ENCODE measurements at places on chromosomes 11 and 22.

- peak; percentile 78 for DNase-seq
Measured at GRCh38 chr11:72752088-72752914, at the start of gene ARAP1. Gene ARAP1 (minus strand): TSS chr11:72752408. CDS start chr11:72727128, 25,280 bp downstream.

DNA sequence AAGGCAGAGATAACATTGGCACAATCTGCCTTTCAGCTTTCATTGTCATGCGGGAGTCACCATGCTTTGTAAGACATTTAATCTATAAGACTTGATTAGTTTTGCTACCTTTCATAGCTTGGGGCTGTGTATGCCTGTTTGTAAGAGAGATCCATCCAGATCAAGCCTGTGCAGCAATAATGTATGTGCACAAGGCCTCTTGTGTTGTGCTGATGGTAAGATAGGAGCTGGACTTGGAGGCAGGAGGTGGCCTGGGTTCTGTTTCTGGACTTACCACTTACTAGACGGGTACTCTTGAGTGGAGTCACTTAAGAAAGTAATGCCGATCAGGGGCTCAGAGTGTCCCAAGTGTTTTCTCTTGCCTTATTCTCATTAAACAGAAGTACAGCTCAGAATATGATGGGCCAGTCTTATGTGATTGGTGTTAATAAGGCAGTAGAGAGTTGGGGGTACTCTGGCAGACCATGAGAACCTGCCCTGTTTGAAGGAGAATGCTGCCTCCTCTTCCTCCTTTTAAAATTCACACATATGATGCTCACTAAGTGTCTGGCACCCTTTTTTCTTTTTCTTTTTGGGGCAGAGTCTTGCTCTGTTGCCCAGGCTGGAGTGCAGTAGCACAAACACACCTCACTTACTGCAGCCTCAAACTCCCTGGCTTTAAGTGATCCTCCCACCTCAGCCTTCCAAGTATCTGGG, 30.9 kb downstream of the PTPRJ start:
- no peak for DNase-seq

DNA sequence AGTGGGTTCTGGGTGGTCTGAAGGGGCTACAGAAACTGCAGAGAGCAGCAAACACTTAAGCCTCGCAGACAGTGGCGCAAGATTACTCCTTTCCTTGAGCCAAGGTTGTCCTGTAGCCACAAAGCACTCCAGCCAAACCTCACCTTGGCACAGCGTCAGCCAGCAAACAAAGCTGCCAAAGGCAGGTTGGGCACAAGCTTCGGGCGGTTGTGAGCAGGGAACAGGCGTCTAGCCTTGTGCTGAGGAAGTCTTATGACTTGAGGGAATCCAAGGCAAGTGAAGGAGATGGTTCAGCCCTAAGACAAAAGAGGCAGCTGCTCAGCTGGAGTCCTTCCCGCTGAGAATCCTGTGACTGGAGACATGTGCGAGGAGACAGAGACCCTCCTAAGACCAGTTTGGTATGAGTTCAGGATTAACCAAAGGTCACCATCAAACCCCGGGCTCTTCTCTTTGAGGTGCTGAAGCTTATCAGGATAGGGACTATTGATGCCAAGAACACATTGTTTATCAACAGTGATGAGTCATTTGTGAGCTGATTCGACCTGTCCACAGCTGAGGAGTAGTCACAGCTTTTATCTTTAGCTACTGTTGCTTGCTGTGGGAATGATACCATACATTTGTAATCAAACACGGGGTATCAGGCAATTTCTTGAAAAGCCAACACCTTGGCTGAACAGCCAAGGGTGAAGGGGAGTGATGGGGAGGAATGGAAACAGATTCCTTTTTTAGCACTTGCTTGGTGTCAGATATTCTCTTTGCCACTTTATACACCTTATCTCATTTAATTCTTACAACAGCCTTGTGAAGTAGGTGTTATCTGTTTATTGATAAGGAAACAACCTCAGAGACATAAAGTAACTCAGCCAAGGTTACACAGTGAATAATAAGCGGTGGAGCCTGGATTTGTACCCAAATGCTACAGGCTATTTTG, 4.6 kb downstream of the ADM start:
- no peak for DNase-seq

DNA sequence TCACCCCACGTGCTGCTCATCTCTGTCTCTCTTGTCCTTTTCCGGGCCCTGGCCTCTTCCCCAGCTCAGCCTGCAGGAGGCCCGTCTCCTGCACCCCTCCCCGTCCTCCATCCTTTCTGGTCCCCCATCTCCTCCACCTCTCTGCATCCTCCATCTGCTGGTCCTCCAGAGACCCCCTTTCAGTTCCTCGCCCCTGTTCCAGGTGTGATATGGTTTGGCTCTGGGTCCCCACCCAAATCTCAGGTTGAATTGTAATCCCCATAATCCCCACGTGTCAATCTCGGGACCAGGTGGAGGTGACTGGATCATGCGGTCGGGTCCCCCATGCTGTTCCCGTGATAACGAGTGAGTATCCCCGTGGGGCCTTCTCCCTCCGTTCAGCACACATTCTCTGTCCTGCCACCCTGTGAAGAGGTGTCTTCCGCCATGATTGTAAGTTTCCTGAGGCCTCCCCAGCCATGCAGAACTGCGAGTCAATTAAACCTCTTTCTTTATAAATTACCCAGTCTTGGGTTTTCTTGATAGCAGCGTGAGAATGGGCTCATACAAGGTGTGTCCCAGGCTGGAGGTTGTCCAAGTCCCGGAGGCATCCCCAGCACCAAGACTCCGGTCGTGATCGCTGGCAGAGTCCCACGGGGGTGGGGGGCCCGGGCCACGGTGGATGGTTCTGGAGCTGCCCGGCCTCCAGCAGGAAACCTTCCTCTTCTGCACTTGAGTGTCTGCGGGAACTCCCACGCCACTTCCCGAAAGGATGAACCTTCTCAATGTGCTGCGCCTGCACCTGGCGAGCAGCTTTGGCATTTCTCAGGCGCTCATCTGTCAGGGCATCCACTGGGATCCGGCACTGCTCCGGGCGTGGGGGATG, 29.0 kb upstream of the TOLLIP start:
- DNase-seq, result no peak

DNA sequence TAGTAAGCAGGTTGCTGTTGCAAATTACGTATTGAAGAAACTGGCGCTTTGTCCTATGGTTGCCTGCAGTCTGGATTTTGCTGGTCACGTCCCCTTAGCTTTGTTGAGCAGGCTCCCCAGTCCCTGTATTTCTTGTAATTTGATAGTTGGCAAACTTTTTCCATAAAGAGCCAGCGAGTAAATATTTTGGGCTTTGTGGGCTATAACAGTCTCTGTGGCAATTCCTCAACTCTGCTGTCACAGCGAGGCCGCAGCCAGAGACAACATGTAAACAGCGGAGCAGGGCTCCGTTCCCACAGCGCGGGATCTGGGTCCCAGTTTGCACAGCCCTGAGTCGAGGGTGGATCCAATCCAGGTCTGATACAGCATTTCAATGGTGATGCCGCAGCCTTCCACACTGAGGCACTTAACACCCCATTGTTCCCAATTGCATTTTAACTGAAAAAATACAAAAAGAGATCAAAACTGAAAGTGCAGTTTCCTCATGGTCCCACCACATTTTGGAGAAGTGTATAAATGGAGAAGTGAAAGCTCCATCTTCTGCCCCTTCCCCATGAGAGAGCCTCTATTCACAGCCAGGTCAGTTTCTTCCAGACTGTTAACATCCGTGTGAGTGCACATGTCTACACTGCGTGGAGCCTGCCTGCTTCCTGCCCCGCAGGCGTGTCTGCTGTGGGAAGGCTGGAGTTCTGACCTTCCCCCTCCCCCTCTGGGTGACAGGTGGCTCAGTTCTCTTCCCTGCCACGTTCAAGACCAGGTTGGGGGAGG, 89.1 kb downstream of the RPS6KA4 start:
- no peak for DNase-seq

- DNase-seq, result no peak
Measured at GRCh38 chr22:20402960-20403778, 9.2 kb downstream of the ZNF74 start.

DNA sequence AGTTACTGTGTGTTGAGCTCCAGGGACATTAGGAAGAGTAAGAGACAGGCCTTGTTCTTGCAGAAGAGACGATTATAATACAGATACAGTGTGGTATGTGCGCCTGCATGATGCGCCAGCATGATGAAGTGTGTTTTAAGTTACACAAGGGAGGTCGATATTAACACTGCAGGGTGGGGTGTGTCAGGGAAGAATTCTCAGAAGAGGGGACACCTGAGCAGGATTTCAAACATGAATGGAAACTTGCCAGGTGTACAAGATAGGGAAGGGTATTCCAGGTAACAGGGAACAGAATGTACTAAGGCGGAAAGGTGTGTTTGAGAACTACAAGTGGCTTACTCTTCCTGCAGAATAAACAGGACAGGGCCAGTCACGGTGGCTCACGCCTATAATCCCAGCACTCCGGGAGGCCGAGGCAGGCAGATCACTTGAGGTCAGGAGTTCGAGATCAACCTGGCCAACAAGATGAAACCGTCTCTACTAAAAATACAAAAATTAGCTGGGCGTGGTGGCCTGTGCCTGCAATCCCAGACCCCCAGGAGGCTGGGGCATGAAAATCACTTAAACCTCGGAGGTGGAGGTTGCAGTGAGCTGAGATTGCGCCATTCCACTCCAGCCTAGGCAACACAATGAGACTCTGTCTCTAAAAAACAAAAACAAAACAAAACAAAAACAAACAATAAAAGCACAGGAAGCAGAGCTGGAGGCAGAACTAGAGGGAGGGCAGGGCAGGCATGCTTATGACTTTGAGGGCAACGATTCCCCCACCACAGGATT, 59.0 kb downstream of the SYN3 start:
- DNase-seq, result no peak

GRCh38 chr22:22884010-22884887, 3.4 kb upstream of the IGLL5 start:
- DNase-seq, result peak; percentile 64

DNA sequence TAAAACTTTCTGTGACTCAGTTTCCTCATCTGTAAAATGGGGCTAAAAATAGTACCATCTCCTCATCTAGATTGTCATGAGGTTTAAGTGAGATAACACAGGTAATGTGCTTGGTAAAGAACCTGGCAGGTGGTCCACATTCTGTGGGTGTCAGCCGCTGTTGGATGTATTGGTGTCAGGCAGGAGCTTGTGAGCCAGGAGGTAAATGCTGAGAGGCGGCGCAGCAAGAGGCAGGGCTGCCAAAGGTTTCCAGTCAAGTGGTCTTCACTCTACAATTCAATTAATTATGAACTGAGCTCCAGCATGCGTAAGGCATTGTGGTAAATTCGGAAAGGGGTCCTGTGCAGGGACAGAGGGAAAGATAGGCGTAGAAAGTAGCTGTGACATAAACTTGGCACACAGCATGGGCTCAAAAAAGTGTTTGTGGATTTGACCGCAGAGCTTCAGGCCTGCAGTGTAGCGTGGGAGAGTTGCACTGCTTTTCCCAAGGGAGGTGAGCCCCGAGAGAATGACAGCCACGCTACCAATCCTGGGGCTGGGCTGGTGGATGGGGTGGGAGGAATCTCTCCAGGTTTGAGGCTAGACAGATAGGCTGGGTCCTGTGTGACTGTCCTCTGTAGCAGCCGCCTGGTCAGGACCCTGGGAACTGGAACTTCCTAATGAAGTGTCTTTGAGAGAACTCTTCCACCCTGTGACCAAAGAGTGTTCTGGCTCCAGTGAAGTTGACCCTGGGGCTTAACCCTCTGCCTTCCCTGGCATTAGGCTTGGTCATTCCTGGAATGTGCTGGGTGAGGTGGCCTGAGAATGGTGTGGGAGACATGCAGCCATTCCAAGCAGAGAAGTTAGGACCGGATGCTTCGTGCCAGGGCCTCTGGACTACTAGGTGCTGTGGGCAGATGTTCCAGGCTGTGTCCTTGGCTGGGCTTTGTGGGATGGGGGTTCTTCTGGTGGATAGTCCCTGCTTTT, 122.4 kb downstream of the FEZ1 start:
- DNase-seq, result no peak

GRCh38 chr11:45657496-45658260, 7.7 kb downstream of the CHST1 start:
- no peak for DNase-seq

- no peak for DNase-seq
Measured at GRCh38 chr11:73233211-73233610, 15.1 kb downstream of the P2RY2 start.

DNA sequence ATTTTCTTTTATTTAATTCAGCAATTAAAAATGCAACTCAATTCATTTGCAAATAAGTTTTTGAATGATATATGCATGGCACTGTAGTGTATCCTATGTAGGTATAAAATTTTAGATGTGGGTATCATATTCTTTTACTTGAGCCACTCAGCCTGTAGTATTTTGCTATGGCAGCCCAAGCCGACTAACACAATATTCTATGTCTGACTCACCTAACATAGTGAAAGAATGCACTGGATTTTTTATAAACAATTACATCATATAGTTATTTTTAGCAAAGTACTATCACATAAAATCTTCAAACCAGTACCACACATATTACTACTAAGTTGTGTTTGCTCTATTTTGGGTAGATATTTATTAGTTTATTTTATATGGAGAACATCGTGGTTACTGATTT, 21.9 kb upstream of the GRIA4 start:
- DNase-seq, result no peak

- DNase-seq, result peak; percentile 76
Measured at GRCh38 chr11:14414470-14415461, 55.8 kb upstream of the RRAS2 start.

DNA sequence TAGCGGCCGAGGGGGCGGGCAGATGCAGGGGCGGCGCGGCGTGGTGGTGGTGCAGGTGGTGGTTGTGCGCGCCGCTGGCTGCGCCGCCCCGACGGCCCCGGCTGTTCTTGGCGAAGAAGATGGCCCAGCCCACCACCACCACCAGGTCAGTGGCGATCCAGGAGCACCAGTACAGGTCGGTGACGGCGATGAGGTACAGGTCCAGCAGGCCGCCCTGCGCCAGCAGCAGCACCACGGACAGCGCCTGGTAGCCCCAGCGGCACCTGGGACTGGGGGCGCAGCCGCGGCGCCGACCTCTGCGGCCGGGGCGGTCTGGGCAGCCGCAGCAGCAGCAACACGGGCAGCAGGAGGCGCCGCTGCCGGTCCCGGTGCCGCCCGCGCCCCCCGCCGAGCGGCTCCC, 879 bp downstream of the TMEM121B start:
- peak; percentile 59 for DNase-seq

- DNase-seq, result no peak
Measured at GRCh38 chr11:76597533-76598425, 72.8 kb downstream of the LRRC32 start.

- peak; percentile 77 for DNase-seq
Measured at GRCh38 chr11:128318856-128319474, 268.4 kb downstream of the ETS1 start.

DNA sequence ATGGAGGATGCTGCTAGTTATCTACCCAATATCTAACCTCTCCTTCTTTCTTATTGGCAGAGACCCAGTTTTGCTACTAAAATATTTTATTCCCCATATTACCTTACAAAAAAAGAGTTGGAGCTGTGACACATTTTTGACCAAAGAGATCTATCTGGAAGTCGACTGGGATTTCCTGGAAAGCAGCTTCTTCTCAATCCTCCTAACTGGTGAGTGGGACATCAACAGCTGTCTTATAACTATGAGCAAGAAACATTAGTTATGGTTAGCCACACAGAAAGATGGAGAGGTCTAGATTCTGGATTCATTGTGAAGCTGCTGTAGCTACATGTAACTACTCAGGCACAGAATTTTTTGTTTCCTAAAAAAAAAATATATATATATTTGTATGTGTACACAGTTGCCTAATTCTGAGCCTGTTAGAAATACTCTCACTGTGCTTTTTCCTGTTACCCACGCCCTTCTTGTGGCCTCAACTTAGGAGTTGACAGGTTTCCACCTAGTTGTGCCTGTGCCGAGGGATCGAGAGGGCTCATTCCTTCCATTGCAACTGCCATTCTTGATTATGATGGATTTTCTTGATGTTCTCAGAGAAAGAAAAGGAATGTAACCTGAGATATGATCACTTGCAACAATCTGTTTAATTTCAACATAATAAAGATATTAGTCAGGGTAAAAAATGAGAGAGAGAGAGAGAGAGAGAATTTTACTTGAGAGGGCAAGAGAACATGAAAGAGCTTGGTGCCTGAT, 142.0 kb downstream of the SLC17A6 start:
- DNase-seq, result no peak
